ENCODE measurements at places on chromosomes 2 and 18. TPM values are rescaled to one million over a fixed set of nuclear protein-coding genes. Genes with fewer than 3 reads are reported as not detected.

CFAP65 gene
- not detected for total RNA-seq

DNA sequence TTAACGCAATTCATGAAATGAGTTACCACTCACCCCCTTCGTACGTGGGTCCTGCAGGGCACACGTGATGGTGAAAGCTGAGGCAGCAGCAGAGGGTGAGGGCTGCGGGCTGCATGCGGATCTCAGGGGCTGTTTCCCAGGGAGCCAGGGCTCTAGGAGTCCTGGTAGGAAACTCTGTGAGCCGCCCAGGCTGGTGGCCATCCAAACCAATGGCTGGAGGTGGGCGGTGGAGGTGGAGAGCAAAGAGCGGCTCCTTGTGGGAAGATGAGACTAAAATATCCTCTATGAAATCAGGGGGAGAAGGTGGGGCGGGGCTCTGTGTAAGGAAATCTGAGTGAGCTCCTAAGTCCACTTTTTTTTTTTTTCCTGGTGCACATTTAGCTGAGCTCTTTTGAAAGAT lies 120.1 kb upstream of the SLC1A4 start:
- DNase-seq, result no peak

DNA sequence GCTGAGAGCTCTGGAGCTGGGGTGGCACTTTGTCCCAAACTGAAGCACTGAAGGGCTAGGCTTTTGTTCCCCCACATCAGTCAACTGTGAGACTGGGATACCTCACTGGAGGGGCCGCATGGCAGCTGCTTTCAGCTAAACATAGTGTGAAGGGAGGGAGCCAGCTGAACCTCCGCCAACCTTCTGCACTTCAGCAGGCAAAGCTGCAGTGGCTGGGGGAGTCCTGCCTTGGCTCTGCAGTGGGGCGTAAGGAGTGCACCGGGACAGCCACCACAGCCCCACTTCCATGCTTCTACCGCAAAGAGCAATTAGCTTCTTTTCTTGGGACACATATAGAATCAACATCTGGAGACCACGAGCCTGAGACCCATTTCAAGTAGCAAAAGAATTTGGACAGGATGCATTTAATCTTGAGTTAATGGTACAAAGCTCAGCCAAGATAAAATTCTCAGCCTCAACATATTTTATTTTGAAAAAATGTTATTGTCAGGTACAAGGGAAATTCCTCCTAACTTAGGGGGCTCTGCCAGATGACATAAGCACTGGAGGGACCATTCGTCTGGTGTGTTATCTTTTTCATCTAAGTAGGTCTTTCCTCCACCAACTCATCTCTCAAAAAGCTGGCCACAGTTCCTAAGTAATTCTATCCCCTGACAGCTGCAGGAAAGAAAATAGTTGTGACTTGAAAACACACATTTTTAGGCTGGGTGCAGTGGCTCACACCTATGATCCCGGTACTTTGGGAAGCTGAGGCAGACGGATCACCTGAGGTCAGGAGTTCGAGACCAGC lies 25.6 kb upstream of the MYCN start:
- DNase-seq, result peak; percentile 7

GRCh38 chr18:76231402-76231801 lies 263.6 kb downstream of the ZNF516 start:
- no peak for DNase-seq

GRCh38 chr2:111162718-111163331 lies 42.1 kb downstream of the BCL2L11 start:
- peak; percentile 97 for DNase-seq

All from endothelial cell of umbilical vein (primary cell).